Astrocyte (in vitro differentiated cells and primary cell): ENCODE measurements at places on chromosomes 6 and 20.

GRCh38 chr6:15755526-15755925, 92.7 kb upstream of the DTNBP1 start:
- peak; percentile 10 for DNase-seq

GRCh38 chr20:10928841-10929421, 255.1 kb upstream of the JAG1 start:
- no peak for DNase-seq

DNA sequence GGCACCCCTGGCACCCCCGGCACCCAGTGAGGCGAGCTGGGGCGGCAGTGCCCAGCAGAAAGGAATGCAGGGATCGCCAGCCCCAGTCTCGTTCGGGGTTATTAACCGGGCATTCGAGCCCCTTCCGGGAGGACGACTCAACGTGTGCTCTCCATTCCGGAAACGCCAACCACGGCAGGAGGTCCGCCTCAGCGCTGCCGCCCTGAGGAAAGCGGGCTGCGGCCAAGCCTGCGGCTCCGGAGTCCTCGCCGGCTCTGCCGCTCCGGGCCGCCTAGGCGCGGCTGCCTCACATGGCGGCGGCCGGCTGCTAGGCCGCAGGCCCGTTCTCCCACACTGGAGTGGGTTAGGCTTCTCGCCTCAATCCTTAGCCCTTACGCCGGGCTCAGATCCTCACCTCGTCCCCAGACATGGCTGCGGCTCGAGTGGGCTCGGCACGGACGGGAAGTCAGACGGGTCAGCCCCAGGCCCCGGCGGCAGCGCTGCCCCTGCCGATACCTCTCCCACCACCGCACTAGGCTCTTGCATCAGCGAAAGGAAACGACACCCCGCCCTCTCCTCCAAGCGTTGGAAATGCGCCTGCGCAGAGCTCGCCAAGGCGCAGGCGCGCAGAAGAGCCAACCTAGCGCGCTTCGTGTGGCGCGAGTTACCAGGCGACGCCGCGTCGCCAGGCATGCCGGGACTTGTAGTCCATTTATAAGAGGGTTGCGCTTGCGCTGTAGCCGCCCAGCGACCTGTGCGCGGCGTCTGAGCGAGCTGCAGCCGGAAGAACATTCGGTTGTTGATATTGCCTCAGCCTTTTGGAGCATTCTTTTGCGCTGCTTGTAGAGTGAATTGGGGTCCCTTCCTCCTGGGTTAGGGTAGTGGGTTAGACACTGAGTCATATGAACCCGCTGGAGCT, at the start of gene EIF2S2:
Gene EIF2S2, minus strand, starts transcription at position 542 of the 898 bp plus-strand sequence. Its CDS starts 133 bp downstream, at position 409.
- peak; percentile 91 for DNase-seq

DNA sequence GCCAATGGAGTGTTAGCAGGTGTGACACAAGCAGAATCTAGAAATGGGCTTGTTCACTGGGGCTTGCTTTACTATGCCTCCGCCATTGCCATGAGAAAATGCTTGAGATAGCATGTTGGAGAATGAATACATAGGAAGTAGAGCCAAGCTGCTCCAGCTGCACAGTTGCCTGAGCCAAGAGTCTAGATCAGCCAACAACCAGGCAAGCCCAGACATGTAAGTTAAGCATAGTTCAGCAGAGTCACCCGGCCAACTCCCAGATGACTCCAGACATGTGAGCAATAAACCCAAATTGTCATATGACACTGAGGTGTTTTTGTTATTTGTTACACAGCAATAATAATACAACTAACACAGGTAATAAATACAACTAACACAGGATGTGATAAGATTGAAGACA, 167.9 kb downstream of the HAO1 start:
- DNase-seq = peak; percentile 81

- DNase-seq = no peak
Measured at GRCh38 chr20:61546641-61547040, 294.6 kb downstream of the CDH4 start.

GRCh38 chr6:103538381-103538780, 1321.3 kb downstream of the HACE1 start:
- DNase-seq = no peak

DNA sequence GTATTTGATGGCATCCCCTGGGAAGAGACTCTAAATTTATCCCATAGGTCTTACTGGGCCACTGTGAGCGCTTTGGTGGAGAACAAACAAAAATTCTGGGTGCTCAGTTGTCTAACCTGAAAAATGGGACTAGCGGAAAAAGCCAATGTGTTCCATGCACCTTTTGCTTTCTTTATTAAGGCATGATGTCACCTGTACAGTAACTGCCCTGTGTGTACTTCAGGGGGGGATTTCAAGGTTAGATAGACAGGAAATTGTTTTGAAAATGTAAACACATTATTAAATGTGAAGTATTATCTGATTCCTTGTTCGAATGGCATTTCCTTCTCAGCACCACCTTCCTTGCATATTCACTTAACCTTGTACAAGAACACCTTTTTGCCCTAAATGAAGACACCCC, 1.2 kb upstream of the EDN1 start:
- DNase-seq = no peak

- no peak for DNase-seq
Measured at GRCh38 chr6:18420328-18420727, 33.2 kb downstream of the RNF144B start.

DNA sequence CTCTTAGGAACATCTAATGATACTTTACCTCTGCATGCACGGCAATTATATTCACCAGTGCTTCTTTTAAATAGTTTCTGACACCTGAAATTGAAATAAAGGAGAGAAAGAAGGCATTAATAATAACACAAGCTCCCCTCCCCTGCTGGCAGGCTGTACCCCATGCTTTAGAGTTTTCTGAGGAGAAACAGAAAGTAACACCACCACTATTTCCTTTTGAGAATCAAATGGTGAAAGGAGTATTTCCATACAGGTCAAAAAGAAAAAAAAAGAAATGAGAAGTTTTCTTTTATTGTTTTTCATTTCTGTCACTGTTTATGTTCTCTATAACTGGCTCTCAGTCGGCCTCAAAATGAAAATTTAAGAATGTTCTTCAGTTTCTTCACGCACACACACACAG, 108.1 kb downstream of the IRF4 start:
- no peak for DNase-seq

DNA sequence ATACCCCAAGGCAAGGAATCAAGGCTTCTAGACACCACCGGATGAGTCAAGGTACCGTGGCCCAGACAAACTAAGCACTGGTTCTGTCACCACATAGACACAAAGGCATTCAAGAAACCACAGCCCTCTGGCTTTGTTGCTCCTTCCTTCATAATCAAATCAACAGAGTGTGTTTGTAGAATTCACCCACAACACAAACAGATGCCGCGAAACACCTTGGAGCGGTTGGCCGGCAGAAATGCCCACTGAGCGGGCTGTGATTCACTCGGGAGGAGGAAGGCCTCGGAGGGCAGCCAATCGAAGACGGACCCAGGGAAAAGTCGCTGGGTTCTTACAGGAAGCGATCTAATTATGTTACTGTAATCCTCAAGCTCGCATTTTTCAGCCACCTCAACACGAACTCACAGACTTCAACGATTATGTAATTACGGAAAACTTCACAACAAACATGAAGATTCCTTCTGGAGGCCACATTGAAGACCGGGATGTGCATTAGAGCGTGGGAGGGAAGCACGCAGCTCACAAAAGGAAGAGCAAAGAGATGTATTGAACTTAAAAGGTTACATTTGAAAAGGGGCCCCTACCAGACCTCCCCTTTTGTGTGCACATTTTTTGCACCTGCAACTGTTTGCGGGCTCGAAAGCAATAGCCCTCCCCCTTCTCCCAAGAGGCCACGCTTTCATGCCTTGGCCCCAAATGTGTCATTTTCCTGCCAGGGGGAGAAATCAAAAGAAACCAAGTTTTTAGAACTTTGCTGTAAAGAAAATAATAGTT, 184.7 kb upstream of the PREP start:
- DNase-seq = peak; percentile 95

DNA sequence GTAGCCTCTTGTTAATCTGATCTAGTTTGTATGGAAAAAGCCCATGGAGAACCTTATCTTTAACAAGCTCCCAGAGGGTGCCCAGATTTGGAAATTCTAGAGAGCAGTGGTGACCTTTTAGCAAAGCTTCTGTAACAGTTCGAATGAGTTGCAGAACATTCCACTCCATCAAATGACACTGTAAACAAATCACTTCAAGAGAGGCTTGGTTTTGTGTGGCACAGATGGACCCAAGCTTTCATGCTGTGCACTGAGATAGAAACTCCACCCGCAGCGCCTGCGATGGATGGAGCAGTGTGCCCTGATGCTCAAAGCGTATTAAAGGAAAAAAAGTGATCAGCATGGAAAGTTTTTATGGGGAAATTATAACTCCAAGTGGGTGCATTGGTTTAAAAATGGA, 55.1 kb upstream of the ISM1 start:
- DNase-seq = no peak

GRCh38 chr20:59082981-59083380, 40.4 kb upstream of the PRELID3B start:
- DNase-seq = peak; percentile 70

GRCh38 chr20:34129518-34130162, 17.6 kb upstream of the EIF2S2 start:
- peak; percentile 30 for DNase-seq

DNA sequence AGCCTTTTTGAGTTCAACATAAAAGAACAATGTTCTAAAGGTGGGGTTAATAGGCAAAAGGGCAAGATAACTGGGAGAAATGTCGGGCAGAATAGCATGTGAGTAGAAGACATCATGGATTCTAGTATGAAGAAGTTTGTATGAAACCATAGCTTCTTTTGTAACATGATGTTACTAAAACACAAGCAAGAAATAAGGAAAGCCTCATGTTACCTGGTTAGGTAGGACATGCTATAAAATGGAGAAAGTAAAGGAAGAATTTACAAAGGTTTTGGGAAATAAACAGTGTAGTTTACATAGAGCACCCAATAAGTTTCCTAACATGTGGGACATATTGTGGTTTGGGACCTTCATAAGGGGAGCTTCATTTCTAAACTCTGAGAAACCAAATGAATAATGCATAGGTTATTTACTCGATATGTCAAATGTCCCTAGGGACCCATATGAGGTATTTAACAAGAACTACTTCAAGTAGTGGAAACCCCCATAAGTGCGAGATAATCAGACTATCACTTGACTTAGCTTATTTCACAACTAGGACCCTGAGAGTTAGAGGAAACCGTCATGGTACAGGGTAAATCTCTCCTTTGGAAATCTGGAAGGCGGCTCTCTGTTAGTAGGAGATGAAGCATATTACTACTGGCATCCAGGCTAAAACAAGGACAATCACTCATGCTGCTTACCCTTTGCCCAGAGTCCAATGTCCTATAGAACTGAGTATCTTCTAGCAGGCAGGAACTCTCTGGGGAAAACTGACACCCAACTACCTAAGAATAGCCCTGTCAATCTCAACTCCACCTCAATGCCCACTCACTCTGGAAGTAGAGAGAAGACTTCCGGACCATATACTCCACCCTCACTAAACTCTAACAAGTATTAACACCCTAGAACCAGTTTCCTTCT, 57.5 kb downstream of the ILRUN start:
- no peak for DNase-seq

DNA sequence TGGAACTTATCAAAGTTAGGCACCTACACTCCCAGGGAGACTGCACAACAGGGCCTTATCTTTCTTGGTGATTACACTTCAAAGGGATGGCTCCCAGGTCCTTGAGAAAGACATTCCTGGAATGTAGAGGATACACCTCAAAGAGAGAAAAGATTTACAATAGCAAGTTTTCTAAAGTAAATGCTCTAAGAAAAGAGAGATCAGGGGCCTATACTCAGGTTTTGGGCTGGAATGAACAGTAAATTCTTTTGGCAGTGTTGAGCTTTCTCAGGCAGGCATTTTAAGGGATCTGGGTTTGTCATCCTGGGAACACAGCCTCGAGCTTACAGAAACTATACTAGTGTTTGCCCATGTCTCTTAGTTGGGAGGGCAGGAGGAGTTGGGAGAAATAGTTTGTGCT, 31.7 kb upstream of the ME1 start:
- DNase-seq = no peak

GRCh38 chr6:11598687-11599086, 61.1 kb downstream of the TMEM170B start:
- no peak for DNase-seq

DNA sequence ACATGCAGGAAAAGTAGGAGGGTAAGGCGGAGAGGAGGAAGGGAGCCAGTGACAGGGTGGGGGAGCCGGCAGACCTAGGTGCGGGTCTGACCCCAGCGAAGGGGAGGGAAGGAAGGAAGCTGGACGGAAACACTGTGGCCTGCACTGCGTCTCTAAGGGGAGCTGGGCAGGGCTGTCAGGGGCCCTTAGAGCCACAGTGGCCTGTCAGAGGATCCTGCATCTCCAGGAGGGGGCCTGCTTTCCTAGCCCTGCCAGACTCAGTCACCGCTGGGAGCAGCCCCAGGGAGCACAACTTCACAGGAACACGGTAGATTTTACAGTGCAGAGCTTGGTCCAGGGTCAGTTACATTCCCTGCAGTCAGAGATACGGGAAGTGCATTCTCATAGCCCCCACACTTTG, 118.2 kb downstream of the PACRG start:
- no peak for DNase-seq

- DNase-seq = peak; percentile 6
Measured at GRCh38 chr6:43275801-43276576, 22.1 kb upstream of the SLC22A7 start.

DNA sequence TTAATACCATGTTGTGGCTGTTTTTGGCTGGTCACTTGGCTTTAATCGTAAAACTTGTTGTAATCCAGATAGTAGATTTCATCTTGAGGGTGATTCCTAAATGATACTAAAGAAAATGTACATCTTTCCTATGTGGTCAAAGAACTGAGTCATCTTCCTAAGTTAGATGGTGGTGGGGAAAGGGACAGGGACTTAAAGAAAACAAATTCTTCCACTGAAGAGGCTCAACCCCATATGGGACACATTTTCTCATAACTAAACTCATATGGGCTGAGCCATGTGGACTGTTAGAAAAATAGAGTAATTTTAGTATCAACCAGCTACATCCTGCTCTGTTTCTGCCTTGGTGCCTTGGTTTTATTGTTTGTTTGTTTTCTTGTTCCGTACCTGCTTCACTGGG, 155.8 kb downstream of the TSHZ2 start:
- no peak for DNase-seq

DNA sequence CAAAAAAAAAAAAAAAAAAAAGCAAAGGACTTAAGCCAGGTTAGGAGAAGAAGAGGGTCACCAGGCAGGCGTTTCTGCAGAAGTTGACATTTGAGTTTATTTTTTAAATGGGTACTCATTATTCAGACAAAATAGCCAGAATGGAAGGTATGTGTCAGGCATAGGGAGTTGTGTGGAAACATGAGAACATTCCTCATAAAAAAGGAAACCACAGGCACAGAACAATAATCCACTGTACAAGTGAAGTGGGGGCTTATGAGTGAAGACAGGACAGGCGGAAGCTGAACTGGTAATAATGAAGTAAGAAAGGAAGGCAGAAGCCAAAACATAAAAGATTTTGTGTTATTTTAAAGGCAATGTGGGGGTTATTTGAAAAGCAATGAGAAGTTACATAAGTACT, 104.6 kb downstream of the EPB41L2 start:
- peak; percentile 73 for DNase-seq

GRCh38 chr20:33093582-33093981, 14.1 kb downstream of the BPIFB4 start:
- DNase-seq = no peak

- no peak for DNase-seq
Measured at GRCh38 chr20:44762466-44763140, 16.9 kb downstream of the KCNK15 start.

- no peak for DNase-seq
Measured at GRCh38 chr20:24098886-24099285, 110.3 kb upstream of the GGTLC1 start.

GRCh38 chr20:1822564-1823449, 72.4 kb upstream of the SIRPA start:
- DNase-seq = peak; percentile 58
